Suprapubic skin (tissue), 4 donors: ENCODE measurements at places on chromosomes 3 and 15. TPM values are rescaled to one million over a fixed set of nuclear protein-coding genes. Genes with fewer than 3 reads are reported as not detected.

DNA sequence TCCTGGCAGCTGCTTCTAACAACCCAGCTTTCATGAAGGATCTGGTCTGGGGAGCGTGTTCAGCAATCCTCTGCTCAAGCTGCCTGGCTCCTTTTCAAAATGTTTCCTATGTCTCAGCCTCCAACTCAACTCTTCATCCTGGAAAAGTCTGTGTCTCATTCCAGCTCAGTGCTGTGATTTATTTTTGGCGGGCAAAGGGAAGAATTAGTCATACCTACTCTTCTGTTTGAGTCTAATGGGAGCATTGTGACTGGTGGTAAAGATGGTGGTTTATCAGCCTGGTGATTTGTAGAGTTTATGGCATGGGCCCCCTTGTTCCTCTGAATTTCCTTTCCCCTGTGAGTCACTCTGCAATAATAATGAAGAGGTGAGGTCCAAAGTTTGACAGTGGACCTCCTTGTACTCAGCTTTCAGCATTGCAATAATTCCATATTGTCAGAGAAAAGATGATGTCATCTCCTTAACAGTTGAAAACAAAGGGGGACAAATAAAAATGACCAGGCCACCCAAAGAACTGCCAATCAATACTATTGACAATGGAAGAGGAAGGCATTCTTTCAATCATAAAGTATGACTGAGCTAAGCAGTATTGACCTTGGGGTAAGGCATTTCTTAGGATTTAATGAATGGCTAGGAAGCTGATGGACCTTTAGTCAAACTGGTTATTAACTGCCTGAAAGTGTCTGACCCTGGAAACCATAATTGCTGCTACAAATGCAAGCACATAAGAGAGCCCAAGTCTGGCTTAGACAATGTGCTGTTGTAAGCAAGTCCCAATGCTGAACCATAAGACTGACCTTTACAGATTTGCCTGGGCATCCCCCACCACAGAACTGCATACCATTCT is 204.7 kb upstream of the MCTP2 start:
- H3K27me3 ChIP-seq, result no peaks in the 10 kb centered on the region
- no peak for DNase-seq
- H3K4me1 ChIP-seq, result peaks cover 14% of the 10 kb centered on the region
- no peaks in the 10 kb centered on the region for H3K36me3 ChIP-seq
- no peak overlapping the region for H3K4me3 ChIP-seq

Gene DALRD3
- 46.1 TPM for total RNA-seq

GRCh38 chr3:191314109-191314728 is 15.0 kb upstream of the CCDC50 start:
- no peaks in the 10 kb centered on the region for H3K36me3 ChIP-seq
- DNase-seq, result no peak
- no peak overlapping the region for H3K4me3 ChIP-seq
- no peak overlapping the region for H3K27ac ChIP-seq
- H3K27me3 ChIP-seq, result no peaks in the 10 kb centered on the region
- no peaks in the 10 kb centered on the region for H3K4me1 ChIP-seq

Gene SERPINI2
- not detected for total RNA-seq

Gene TMOD2
- total RNA-seq, result 18.7 TPM
